ENCODE measurements at places on chromosomes 6 and 20. TPM values are rescaled to one million over a fixed set of nuclear protein-coding genes. Genes with fewer than 3 reads are reported as not detected.

COQ3 gene
- total RNA-seq, result 10.7 TPM

FGD2 gene
- not detected for total RNA-seq

KCNK15 gene
- 0.62 TPM for total RNA-seq

POPDC3 gene
- 21.5 TPM for total RNA-seq

KIFC1 gene
- total RNA-seq, result 44.4 TPM

GNAS gene
- total RNA-seq, result 693 TPM

SLC18B1 gene
- total RNA-seq, result 4.8 TPM

MYB gene
- 0.73 TPM for total RNA-seq

ABHD16B gene
- not detected for total RNA-seq

PKIB gene
- total RNA-seq, result 0.74 TPM

ADTRP gene
- total RNA-seq, result 0.29 TPM

SNPH gene
- 3.1 TPM for total RNA-seq

TRAPPC3L gene
- not detected for total RNA-seq

FNDC1 gene
- total RNA-seq, result 0.08 TPM

TMEM200A gene
- total RNA-seq, result 0.06 TPM

HEY2 gene
- total RNA-seq, result not detected

TRIM31 gene
- 0.69 TPM for total RNA-seq

SCAND1 gene
- total RNA-seq, result 93.3 TPM

CDH4 gene
- total RNA-seq, result 10.3 TPM

TTBK1 gene
- total RNA-seq, result 0.02 TPM

RSPO3 gene
- total RNA-seq, result 81.4 TPM

BPI gene
- not detected for total RNA-seq

RTEL1 gene
- 5.8 TPM for total RNA-seq

ORC3 gene
- 16.3 TPM for total RNA-seq

TFAP2D gene
- not detected for total RNA-seq

ACSS1 gene
- 17.6 TPM for total RNA-seq

UNC5CL gene
- total RNA-seq, result 0.46 TPM

F13A1 gene
- not detected for total RNA-seq

SPATS1 gene
- not detected for total RNA-seq

MCHR2 gene
- not detected for total RNA-seq

MUC21 gene
- total RNA-seq, result not detected

RIMS1 gene
- total RNA-seq, result not detected

PNLDC1 gene
- 0.05 TPM for total RNA-seq

SLC16A10 gene
- total RNA-seq, result 0.60 TPM

BTNL2 gene
- total RNA-seq, result not detected

Data from A549 treated with dexamethasone at 1 μM for 4 hours (cell line).